ENCODE measurements at places on chromosomes 13 and 19. TPM values are rescaled to one million over a fixed set of nuclear protein-coding genes. Genes with fewer than 3 reads are reported as not detected.

MRI1 gene
- 23.2 TPM for total RNA-seq

KLK11 gene
- total RNA-seq, result 0.93 TPM

KCNC3 gene
- total RNA-seq, result under 0.01 TPM

ZNF99 gene
- not detected for total RNA-seq

ZFP30 gene
- total RNA-seq, result 7.9 TPM

CBLC gene
- not detected for total RNA-seq

AMH gene
- total RNA-seq, result 3.7 TPM

MYO1F gene
- total RNA-seq, result 0.70 TPM

BRME1 gene
- 0.09 TPM for total RNA-seq

HNRNPA1L2 gene
- 1.1 TPM for total RNA-seq
